Urinary bladder (tissue), 4 donors: ENCODE measurements at places on chromosomes 7 and 10. TPM values are rescaled to one million over a fixed set of nuclear protein-coding genes. Genes with fewer than 3 reads are reported as not detected.

DNA sequence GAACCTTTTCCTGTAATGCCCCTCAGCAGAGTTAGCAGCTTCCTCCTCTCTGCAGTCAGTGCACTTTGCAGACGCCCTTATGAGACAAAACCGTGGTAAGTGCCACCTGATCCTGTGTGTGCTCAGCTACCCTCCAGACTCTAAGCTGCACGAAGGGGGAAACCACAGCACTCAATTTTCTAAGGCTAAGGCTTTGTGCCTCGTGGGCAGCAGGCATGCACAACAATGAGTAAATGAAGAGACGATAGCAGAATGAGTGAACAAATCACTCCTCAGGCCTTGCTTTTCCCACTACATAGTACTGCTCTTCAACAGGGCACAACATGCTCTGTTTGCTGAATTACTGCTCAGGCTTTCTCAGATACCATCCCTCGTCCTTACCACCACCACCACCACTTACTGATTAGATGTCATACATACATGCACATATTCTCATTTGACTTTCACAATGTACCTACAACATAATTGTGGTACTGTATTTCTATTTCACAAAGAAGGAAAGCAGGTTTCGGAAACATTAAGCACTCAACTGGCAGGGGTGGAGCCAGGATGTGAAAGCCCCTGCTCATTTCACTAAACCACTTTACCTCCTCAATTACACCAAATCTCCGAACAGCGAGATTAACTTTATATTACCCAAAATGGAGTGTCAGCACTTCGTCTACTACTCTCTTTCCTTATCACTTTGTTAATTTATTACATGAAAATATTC is 85.4 kb downstream of the ICA1 start:
- no peak for DNase-seq

Gene CLRN3
- total RNA-seq = 0.42 TPM

GRCh38 chr7:108408296-108408991 is 47.8 kb downstream of the NRCAM start:
- DNase-seq = no peak

DNA sequence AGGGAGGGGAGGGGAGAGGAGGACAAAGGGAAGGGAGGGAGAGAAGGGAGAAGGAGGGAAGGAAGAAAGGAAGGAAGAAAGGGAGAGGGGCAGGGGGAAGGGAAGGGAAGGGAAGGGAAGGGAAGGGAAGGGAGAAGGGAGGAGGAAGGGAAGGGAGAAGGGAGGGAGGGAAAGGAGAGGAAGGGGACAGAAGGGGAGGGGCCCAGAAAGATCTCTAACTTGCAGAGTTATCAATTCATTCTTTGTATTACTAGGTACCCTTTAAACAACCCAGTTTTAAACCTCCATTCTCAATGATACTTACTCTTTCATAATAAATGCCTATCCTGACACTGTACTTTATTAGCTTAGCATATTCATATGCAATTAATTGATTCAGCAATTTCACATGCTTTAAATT is 192.0 kb downstream of the ELMO1 start:
- DNase-seq = no peak

Gene CDH23
- total RNA-seq = 9.9 TPM

GRCh38 chr10:104209575-104210198 is 22.5 kb downstream of the CFAP43 start:
- DNase-seq = peak; percentile 11

Gene FAM25C
- not detected for total RNA-seq

- no peak for DNase-seq
These were observed 16.9 kb downstream of the GFRA1 start for GRCh38 chr10:116255886-116256751.

DNA sequence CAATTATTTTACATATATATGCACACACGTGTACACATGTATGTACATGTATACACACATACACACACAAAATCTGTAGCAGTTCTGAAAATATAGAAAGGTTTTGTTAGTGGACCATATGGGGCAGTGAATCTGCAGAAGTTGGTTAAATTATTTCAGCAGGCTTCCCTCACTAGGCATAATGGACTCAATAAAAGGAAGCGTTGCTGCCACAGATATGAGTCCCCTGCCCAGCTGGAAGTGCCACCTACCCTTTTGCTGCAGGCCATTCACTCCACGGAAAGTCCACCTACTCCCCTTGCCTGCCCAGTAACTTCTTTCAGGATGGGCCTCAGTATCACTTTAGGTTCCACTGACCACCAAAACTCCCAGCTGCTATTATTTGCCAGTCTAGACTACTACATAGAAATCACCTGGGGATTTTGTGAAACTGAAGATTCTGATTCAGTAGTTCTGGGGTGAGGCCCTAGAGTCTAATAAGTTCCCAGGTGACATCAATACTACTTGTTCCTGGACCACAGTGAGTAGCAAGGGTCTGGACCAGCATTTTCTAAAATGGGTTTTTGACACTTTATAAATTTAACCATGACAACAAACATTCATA is 29.3 kb upstream of the CROT start:
- DNase-seq = no peak

Gene KIF11
- total RNA-seq = 26.6 TPM

GRCh38 chr10:43863270-43863669 is 214.6 kb upstream of the ZNF32 start:
- DNase-seq = no peak

DNA sequence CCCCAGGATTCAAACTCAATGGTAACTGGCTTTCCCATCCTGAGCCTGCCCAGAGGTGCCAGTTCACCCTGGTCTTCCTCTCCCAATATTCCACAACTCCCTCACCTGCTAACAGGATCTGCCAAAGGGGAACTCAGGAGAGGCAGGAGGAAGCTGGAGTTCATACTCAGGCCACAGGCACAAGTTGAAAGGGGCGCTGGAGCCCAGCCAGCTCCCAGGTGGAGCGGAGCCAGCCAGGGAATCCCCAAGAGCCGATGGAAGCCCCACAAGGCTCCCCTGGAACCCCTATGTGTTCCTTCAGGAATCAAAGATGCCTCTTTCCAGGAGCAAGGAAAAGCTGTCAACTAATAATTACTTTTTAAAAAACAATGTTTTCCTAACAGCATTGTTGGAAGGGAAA is 63.5 kb downstream of the SH3PXD2A start:
- DNase-seq = no peak

GRCh38 chr10:24853661-24854060 is 98.7 kb downstream of the PRTFDC1 start:
- DNase-seq = no peak

Gene GRID1
- total RNA-seq = 3.9 TPM

Gene GLI3
- 23.2 TPM for total RNA-seq

GRCh38 chr10:89980166-89980565 is 278.8 kb downstream of the KIF20B start:
- DNase-seq = no peak

- DNase-seq = no peak
These were observed 8.6 kb downstream of the MUC3A start for GRCh38 chr7:100957832-100958421.

GRCh38 chr7:3042861-3043489 is 692 bp downstream of the CARD11 start:
- DNase-seq = no peak

GRCh38 chr7:137685433-137686164 is 161.2 kb downstream of the DGKI start:
- DNase-seq = no peak

Gene HSPA12A
- 24.4 TPM for total RNA-seq

Gene SSC4D
- total RNA-seq = 0.37 TPM

DNA sequence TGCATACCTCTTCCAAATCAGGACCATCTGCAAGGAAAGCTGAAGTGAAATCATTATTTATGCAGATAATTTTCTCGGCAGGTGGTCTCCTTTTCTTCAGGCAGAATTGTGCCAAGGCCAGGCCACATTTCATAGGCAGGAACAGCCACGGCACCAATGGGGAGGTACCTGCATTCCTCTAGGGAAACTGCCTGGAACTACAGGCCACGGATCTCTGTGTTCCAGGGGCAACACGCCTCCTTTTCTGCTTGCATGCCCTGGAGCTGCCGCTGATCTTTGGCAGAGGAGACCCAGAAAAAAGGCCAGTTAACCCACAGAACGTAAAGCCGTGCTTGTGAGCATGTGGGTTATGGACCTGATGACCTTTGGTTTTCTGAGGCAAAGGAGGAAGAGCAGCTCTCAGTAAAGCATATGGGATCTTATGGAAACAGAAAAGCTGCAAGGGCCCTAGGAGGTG is 111.2 kb upstream of the KIAA1217 start:
- no peak for DNase-seq

DNA sequence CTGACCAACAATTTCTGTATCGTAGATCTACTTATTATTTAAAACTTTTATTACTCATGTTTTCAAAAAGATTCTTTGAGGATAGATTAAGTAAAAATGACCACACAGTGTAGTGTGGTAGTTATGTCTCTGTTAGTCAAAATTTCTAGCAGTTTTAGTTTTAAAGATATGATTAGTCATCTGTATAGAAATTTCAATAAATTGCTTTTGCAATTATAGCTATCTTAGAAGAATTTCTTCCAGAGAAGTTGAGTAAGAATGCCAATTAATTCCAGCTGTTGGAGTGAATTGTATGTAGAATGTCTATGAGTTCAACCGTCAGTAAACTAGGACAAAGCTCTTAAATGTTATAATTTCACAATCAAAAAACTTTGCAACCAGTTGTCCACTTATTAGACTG is 229.7 kb downstream of the CDK14 start:
- no peak for DNase-seq

DNA sequence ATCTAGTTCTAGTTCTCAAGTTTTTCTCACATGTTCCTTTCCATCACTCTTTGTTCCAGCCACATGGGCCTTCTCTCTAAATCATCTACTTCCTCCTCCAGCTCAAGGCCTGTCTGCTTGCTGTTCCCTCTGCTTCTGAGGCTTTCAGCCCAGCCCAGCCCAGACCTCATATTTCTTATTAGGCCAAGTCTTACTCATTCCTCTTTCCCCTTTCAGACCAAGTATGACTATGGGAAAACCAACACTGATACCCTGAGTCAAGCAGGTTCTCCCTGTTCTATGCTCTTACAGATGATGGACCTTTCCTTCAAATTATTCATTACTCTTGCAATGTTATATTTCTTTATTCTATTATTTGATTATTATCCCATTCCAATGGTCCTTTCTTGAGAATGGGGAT is 80.3 kb upstream of the SEM1 start:
- no peak for DNase-seq

DNA sequence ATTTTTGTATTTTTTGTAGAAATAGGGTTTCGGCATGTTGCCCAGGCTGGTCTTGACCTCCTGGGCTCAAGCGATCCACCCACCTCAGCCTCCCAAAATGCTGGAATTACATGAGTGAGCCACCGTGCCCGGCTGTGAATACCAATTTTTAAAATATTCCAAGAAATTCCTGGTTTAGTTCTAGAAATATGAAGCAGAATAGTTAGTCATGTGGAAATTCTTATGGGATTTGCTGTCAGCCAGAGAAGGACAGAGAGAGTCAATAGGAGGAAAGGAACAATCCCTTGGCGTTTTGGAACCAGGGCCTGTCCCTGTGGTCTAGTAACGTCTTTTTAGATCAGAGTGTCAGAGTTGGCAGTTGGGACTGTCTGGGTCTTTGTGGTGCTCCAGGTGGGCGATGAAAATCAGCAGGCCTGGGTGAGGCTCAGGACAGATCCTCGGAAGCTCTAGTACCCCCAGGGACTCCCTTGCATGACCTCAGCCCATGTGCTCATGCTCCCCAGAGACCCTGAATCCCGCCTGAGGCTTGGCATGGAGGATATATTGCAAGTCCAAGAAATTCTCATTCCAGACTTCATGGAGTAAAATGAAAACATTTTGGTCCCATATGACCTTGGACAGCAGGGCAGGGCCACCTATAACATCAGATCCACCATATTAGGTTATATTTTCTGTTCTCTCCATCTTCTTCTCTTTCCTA is 7.8 kb downstream of the NODAL start:
- DNase-seq = no peak

- DNase-seq = no peak
These were observed 68.9 kb downstream of the ARID5B start for GRCh38 chr10:61970182-61971002.

GRCh38 chr7:116095396-116095795 is 64.8 kb upstream of the TFEC start:
- DNase-seq = no peak

GRCh38 chr10:45421221-45422097 is 47.4 kb downstream of the ALOX5 start:
- DNase-seq = no peak

DNA sequence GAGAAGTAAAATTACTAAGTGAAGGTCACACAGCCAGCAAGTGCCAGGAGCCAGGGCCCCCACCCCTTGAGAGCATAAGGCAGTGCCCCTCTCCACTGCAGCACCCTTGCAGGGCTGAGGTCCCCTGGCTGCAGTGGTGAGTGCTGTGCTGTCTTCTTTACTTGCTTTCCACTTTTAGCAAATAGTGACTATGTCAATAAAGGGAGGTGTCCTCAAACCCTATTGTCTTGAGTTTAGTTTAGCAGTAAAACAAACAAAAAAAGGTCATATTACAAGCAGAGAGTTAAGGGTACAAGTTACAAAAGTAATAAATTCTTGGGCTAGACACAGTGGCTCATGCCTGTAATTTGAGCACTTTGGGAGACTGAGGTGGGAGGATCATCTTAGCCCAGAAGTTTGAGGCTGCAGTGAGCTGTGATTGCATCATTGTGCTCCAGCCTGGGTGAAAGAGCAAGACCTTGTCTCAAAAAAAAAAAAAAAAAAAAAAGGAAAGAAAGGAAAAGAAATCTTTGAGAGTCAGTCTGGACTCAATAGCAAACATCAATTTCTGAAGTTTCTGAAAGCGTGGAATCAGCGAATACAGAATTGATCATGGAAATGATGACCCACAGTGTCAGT is 39.0 kb upstream of the KIF5B start:
- DNase-seq = no peak

- DNase-seq = no peak
These were observed 70.0 kb downstream of the WAPL start for GRCh38 chr10:86451604-86451960.

Gene CFAP69
- 19.1 TPM for total RNA-seq

Gene ZNF32
- total RNA-seq = 37.7 TPM

GRCh38 chr10:104038537-104038936 is 47.1 kb downstream of the COL17A1 start:
- no peak for DNase-seq

DNA sequence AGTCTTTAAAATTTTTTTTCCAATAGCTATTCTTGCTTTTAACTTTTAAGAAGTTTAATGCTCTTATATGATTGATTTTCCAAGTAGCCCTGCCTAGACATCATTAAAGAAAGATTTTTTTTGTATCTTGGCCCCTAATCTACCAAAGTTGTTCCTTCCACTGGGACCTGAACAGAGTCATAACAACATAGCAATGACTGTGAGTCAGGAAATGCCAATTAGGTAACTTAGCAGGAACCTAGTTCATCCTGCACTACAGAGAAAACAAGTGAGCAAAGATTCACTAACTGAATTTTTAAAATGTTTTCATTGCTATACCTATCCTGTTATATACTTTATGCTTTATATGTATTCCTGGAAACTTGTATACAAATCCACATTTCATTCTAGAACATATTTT is 284.7 kb downstream of the BICC1 start:
- DNase-seq = no peak

GRCh38 chr10:123868038-123869019 is 23.3 kb downstream of the CPXM2 start:
- DNase-seq = no peak

Gene IFIT1B
- 2.2 TPM for total RNA-seq
